ENCODE measurements at places on chromosomes 3 and 15.

GRCh38 chr3:45100981-45101407, 45.2 kb downstream of the CDCP1 start:
- DNase-seq = no peak

GRCh38 chr3:151732861-151733260, 866 bp upstream of the AADACL2 start:
- no peak for DNase-seq

GRCh38 chr3:186983659-186984058, 53.3 kb downstream of the ST6GAL1 start:
- DNase-seq = no peak

DNA sequence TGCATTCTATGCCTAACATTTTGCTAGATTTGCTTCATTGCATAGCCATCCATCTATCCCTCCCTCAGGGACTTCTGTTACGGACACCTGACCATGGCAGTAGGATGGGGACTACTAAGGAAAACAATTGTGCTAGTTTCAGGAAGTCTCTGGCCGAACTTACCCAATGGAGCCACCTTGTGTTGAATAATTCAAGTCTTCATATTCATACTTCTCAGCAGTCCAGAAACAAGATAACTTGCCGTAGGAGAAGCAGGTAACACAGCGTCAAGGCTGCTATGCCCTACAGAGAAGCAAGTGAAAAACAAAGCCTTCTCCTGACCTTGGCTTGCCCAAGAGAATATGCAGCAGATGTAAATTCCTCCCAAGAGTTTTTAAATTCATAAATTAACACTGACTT, 685.3 kb downstream of the GRM7 start:
- no peak for DNase-seq

GRCh38 chr3:28018925-28019718, 222.3 kb upstream of the CMC1 start:
- no peak for DNase-seq

DNA sequence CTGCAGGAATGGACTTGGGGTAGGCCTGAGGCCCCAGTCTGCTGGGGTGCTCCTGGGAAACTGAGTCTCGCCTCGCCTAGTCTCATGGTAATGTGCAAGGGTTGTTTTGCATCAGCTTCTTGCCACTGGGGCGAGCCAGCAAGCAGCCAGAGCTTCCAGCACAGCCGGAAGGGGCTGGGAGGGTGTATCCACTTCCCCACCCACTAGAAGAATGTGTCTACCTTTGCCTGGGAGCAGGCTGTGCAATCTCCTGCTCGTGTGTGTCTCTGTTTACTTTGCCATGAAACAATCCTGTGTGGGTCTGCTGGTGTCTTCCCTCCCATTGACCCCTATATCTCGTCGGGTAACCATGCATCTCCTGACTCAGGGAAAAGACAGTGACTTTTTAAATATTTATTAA, 21.8 kb upstream of the ERICH6 start:
- DNase-seq = no peak

Data from endothelial cell (in vitro differentiated cells).